ENCODE measurements at places on chromosomes 5 and 9.

GRCh38 chr9:1271367-1271766, 221.2 kb downstream of the DMRT2 start:
- no peak for DNase-seq

DNA sequence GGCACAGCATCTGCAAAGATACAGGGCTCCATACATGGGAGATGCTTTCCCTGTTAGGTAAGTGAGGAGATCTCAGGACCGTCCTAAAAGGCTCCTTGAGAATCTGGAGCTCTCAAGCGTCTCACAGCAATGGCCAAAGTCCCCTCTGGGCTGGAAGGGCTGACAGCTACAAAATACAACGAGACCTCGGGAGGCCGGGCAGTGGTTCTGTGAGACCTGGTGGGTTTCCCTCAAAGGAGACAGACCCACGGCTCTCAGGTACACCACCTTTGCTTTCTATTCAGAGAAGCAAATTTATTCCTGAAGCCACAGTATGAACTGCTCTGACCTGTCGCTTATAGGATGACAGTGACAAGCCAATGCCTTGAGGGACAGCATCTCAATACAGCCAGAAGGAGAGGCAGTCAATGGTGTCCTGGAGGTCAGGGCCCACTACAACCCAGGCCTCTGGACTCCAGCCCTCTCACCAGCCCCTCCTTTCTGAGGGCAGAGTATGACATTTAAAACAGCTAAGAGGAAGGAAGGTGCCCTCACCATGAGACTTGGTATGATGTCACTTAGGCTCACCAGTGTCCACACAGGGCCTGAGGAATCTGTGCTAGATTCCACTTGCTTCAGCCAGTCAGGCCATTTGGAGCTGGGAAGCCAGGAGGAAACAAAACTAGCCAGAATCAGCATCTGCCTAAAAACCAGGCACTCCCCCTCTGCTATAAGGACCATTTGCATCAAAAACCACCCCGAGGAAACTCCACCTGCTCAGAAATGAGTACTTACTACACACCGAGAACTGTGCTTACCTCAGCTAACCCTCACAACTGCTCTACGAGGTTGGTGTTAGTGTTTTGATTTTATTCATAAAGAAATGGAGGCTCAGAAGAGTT, 86.5 kb upstream of the FSTL4 start:
- no peak for DNase-seq

DNA sequence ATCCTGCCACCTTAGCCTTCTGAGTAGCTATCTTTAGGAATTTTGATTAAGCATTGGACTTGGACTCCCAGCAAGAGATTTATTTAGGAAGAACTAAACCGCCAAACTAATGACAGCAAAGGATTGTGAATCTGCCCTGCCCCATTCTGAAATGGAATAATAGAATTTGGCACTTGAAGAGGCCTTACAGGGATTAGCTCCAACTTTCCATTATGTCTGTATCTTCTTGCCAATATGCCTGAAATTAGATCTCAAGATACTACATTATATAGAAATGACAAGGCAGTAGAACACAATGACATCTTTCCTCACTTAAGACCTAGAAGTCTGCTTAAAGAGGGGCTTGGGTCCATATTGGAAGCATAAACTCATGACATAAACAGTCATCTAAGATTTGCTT, 77.0 kb upstream of the DPYSL3 start:
- DNase-seq = no peak

DNA sequence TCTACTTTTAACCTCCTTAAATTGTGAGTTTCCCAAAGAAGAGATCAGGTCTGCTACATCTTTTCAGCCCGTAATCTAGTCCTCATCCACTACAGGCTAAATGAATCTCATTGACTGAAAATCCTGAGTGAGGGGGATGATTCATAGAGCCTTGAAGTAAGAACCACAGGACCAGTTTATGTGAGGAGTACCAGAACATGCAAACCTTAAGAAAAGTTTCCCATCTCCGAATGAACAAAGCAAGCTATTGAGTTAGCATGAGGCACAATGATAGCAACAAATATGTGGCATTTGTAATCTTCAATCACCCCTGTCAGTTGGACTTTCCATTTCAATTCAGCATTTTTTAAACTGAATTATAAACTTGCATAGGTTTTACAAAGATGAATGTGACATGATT, 197.0 kb downstream of the ALDH1A1 start:
- DNase-seq = no peak

GRCh38 chr5:84273517-84273883, 111.2 kb downstream of the EDIL3 start:
- DNase-seq = no peak

DNA sequence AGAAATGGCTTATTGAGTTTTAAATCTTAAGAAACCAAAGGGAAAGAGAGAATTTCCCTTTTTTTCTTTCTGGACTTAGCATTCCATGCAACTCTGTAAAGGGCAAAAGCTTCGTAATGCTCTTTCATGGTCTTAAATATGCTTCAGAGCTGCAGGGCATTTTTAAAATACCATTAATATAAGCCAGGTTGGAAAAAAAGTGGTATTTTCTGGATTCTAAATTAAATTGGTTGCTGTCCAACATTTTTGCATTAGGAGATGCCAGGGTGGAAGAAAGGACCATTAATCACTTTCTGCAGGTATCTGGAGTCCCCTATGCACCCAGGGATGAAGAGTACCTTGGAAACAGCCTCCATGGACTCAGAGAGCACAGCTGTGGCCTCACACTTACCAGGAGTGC, 215.1 kb upstream of the DAPK1 start:
- DNase-seq = no peak

GRCh38 chr5:136246122-136246521, 53.2 kb upstream of the SMIM32 start:
- no peak for DNase-seq

DNA sequence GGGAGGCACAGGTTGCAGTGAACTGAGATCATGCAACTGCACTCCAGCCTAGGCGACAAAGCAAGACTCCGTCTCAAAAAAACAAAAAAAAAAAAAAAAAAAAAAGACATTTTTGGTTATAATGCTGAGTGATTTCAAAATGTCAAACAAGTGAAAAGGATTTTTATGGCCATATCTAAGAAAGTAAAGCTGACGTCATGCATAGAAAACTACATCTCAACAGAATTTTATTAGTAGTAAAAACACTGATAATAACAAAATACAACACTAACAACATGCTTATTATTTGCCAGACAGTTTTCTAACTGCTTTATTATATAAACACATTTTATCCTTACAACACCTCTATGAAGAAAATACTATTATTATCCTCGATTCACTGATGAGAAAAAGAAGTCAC, 833.0 kb upstream of the WWC1 start:
- no peak for DNase-seq

DNA sequence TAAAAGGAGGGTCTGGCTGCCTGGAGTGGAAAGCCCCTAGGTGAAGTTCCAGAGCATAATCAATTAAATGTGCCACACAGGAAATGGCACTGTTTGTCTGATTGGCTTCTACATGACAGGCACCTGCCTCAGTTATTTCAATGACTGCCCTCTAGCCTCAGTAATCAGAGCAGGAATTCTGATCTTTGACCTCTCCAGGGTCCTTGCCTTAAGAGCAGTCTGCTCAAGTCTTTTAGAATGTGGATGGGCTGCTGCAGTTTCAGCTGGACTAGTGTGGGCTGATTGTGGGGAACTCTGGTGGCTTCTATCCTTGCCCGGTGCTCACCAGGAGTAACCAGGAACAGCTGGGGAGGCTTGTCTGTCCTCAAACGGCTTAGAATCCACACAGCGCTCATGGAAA, 98.9 kb downstream of the LIX1 start:
- no peak for DNase-seq

DNA sequence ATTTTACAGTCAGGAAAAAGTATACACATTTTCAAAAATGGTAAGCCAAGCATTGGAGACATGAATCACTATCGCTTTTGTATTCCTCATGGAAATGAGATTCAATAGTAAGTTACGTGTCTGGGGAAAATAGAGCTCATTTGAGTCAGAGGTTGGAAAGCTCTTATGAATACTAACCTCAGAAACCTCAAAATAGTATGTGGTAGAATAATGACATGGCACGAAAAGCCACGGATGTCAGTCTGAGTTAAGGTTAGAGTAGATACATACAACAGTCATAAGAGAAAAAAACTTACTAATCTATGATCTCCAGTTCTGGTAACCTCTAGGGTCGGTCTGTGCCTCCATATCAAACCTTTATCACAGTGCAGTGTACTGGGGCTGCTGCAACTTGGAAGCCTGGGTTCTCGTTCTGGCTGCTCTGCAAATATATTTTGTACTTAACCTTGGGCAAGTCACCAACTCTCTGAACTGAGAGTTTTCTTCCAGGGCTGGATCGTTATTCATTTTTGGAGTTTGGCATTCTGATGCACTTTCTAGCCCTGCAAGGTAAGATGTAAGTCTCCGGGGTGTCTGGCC, 31.8 kb downstream of the MAP1B start:
- no peak for DNase-seq

- no peak for DNase-seq
Measured at GRCh38 chr5:41559184-41559583, 48.8 kb upstream of the PLCXD3 start.

DNA sequence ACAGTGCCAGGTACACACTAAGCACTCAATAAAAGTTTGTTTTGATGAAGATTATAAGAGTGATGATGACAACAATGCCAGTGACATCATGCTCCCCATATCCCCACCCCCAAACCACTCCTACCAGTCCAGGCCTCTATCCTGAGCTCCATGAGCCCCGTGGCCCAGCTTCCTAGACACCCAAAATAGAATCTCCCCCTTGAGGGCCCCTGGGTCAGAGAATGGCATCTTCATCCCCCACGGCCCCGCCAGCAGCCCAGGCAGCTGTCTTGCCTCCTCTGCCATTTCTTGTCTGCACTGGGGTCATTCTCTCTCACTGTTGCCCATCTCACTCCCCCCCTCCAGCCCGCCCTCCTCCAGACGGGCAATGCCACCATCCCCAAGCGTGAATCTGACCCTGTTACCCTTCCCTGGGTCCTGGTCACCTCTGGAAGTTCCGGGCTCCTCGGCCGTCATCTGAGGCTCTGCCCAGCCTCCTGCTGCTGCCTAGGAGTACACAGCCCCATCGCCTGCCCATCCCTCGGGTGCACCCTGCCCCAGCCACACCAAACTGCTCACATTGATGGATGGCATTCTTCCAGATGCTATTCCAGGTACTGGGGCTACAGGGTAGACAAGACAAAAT, 76.8 kb upstream of the LMX1B start:
- DNase-seq = no peak

DNA sequence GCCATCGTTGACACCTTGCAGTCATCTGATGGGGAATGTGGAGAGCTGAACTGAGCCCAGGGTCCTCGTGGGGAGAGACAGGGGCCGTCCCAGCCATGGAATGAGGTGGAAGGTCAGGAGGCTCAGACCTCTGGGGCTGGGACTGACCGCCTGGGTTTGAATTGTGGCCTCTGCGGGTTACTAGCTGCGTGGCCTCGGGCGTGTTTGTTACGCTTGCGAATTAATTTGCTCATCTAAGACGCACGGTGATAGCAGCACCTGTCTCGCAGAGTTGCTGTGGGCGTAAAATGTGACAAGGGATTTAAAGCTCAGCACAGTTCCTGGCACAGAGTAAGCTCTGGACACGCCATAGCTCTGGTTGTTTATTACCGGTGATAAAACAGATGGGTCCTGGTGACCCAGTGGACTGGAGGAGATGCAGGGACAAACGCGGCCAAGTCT, 19.4 kb upstream of the DAB2IP start:
- DNase-seq = no peak

DNA sequence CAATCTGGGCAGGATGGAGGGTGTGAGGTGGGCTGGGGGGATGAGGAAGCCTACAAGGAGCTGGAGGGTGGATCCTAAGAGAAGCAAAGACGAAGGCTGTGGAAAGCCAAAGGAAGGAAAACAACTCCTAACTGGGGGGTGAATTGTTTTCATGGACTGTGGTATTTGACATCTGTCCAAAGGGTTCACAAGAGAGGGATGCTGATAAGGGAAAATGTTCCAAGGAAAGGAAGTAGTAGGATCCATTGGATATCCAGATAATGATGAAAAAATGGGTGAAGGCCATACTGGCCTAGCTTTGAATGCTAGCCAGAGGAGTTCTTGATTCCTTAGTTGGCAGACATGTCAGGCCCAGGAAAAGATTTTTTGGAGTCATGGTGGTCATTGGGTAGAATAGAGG, 51.8 kb upstream of the FOXI1 start:
- no peak for DNase-seq

DNA sequence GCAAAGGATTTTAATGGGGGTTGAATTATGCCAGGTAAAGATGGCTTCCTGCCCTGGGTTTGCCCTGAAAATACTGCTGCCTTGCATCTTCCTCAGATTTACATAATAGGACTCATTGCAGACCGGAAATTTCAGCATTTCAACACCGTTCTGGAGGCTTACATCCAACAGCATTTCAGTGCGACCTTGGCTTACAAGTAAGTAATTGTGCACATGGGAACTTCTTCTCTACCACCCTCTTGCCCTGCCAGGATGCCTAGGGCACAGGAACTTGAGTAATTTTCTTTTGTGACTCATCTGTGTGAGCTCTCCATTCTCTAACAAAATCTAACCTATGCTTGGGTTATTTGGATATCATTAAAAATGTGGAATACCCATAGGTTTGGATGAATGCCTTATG, 80.2 kb downstream of the DOCK2 start:
- DNase-seq = no peak

DNA sequence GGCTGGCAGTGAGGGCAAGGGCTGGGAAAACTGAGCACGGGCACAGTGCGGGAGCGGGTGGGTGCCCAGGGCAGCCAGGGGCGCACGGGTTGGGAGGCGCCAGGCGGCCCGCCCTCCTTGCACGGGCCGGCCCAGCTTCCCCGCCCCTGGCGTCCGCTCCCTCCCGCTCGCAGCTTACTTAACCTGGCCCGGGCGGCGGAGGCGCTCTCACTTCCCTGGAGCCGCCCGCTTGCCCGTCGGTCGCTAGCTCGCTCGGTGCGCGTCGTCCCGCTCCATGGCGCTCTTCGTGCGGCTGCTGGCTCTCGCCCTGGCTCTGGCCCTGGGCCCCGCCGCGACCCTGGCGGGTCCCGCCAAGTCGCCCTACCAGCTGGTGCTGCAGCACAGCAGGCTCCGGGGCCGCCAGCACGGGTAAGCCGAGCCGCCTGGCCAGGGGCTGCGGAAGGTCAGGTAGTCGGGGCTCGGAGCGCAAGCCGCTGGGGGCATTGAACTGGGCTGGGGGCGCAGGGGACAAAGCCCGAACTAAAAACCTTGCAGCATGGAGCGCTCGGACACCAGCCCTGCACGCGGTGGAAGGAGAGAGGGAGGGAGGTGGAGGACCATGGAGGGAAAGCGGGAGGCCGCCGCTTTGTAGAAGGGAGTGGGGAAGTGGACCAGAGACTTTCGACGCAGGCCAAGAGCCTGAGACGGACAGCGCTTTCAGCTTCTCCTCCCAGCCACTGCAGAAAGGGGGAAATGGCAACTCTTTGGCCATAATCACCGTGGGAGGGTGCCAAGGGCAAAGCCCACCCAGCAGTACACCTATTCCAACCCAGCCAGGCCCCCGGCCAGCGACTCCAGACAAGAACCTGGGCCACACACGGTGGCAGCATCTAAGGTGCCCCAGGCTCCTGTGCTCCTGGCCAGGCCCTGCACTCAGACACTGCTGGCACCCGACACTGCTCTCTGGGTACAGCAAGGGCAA, at the start of gene TGFBI:
TGFBI (plus strand) TSS at position 207 of the 961 bp plus-strand sequence; CDS start at position 275, 68 bp downstream.
- DNase-seq = no peak

- DNase-seq = no peak
Measured at GRCh38 chr5:14415698-14416074, 165.9 kb upstream of the OTULINL start.
